ENCODE measurements at places on chromosomes 5 and 9. TPM values are rescaled to one million over a fixed set of nuclear protein-coding genes. Genes with fewer than 3 reads are reported as not detected.

Gene PTGR1
- total RNA-seq = 45.7 TPM

Gene PCDHGB4
- total RNA-seq = 13.2 TPM

Gene ARL14EPL
- not detected for total RNA-seq

Gene FLT4
- 541 TPM for total RNA-seq

Gene STPG3
- not detected for total RNA-seq

Gene ARAP3
- total RNA-seq = 239 TPM

Gene PRPF4
- total RNA-seq = 20.5 TPM

Gene SPINK6
- not detected for total RNA-seq

Gene UGCG
- 14.1 TPM for total RNA-seq

Gene OR1K1
- not detected for total RNA-seq

Gene ELAVL2
- 10.3 TPM for total RNA-seq

Gene TEK
- total RNA-seq = 448 TPM

Gene C5
- 0.41 TPM for total RNA-seq

Gene OGN
- not detected for total RNA-seq

Gene SHC3
- total RNA-seq = 6.5 TPM

Gene ENTREP1
- 11.8 TPM for total RNA-seq

Gene NUDT12
- total RNA-seq = 6.1 TPM

Gene MUSK
- total RNA-seq = not detected

Gene TAL2
- total RNA-seq = 3.5 TPM

Gene OCLN
- total RNA-seq = 26.4 TPM

Gene LIX1
- total RNA-seq = 0.46 TPM

Gene DND1
- 1.8 TPM for total RNA-seq

Gene PRRC1
- 61.1 TPM for total RNA-seq

Gene SOHLH1
- total RNA-seq = 0.18 TPM

Gene CNTNAP3
- 1.5 TPM for total RNA-seq

Gene TAF11L5
- not detected for total RNA-seq

Gene S1PR3
- 18.3 TPM for total RNA-seq

Gene SPATA31A3
- not detected for total RNA-seq

Gene DNAH5
- total RNA-seq = 0.80 TPM

Gene SPARC
- 1,214 TPM for total RNA-seq

Gene AQP3
- 6.0 TPM for total RNA-seq

Gene TRAF2
- 21.7 TPM for total RNA-seq

Gene VCAN
- total RNA-seq = 203 TPM

Gene HRH2
- 0.41 TPM for total RNA-seq

Gene NSD1
- 111 TPM for total RNA-seq

Gene PCDHB16
- 10.9 TPM for total RNA-seq

Gene MRRF
- 40.3 TPM for total RNA-seq

Gene AHRR
- total RNA-seq = 8.7 TPM

Gene SH2D3C
- 137 TPM for total RNA-seq

Gene KLHL3
- 200 TPM for total RNA-seq

Gene GHR
- 0.67 TPM for total RNA-seq

Gene DBH
- total RNA-seq = 0.08 TPM

Gene TYRP1
- total RNA-seq = 0.23 TPM

Gene MEIKIN
- total RNA-seq = not detected

All from endothelial cell (in vitro differentiated cells).